ENCODE measurements at places on chromosomes 6 and 20.
A peak's percentile ranks its signal among the peaks of the same experiment; 100 is the strongest.

DNA sequence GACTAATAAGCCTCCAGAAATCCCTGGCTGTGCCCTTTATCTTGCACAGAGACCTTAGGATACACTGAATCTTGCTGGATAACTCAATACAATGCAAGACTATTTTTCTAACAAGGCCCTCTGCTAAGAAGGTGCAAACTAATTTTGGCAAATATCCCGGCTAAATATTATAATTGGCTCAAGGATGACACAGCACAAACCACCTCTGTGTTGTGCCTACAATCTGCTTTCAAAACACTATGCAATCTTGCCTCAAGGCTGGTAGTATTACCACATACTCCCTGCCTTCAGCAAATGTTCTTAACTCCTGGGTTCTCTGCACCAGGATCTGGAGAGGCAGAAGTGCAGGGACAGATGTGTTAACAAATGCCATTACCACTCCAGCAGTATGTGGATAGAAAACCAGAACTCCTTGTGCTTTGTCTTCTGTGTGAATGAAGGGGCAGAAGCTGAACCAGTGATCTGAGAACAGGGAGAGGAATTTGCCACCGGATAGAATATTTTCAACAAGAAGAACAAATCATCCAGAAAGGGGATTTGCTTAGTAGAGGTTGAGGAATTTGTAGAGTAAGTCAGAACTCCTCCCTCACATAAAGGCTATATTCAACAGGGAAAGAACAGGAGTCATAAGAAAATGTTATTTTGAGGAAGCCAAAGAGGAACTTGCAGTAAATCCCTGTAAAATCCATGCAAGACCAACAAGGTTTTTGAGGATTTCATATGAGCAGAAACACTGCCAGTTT, 74.1 kb upstream of the SLC4A11 start:
- no peak for DNase-seq

DNA sequence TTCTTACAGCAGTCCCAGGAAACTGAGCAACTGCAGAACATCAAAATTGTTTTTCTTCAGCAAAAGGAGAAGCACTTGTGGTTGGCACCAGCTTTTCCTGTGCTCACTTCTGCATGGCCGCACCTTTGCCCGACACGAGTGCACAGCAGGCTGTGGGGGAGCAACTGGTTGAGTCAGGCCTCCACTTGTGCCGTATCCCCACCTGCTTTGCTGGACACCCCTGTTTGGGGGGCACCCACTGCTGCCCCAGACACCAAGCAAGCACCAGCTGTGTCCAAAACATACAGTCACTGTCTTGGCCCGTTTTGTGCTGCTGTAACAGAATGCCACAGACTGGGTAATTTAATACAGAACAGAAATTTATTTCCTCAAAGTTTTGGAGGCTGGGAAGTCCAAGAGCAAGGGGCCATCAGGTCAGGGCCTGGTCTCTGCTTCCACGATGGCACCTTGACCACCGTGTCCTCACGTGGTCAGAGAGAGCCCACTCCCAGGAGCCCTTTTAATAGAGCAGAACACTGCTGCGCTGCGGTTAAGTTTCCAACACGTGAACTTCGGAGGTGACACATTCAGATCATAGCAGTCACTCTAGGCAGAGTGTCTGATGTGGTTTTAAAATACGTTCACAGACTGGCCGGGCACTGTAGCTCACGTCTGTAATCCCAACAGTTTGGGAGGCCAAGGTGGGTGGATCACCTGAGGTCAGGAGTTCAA, 8.7 kb upstream of the GMEB2 start:
- DNase-seq = peak; percentile 72

- DNase-seq = no peak
Measured at GRCh38 chr6:143034689-143035334, 25.9 kb upstream of the AIG1 start.

- no peak for DNase-seq
Measured at GRCh38 chr6:23280437-23280836, 711.1 kb downstream of the HDGFL1 start.

- no peak for DNase-seq
Measured at GRCh38 chr6:100880149-100880852, 828 bp downstream of the ASCC3 start.

- no peak for DNase-seq
Measured at GRCh38 chr6:141824350-141824749, 308.4 kb upstream of the GJE1 start.

DNA sequence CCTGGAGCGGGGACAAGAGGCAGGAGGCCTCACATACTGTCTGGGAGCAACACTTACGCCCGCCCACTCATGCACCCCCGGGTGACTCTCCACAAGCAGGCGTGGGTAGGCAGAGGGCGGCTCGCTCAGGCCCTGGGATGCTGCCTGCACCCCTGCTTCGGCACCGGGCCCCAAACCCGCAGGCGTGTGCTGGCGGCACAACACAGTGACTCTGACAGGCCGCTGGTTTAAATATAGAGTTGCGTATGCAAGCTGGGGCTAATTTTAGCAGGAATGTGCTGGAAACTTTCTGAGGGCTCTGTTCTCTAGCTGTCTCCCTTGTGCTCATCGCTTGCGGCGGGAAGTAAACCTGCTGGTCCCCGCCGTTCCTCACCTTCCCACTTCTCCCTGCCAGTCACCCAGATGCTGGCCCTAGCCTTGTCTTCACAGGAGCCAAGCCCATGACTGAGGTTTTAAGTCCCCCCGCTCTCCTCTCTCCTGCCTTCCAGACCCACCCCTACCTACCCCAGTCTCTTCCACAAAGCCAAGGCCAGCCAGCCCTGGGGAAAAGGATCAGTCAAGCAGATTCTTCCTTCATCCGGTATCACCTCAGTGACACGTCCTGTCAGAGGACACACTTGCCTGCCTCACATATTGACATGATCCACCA, 94.5 kb upstream of the FOXP4 start:
- no peak for DNase-seq

DNA sequence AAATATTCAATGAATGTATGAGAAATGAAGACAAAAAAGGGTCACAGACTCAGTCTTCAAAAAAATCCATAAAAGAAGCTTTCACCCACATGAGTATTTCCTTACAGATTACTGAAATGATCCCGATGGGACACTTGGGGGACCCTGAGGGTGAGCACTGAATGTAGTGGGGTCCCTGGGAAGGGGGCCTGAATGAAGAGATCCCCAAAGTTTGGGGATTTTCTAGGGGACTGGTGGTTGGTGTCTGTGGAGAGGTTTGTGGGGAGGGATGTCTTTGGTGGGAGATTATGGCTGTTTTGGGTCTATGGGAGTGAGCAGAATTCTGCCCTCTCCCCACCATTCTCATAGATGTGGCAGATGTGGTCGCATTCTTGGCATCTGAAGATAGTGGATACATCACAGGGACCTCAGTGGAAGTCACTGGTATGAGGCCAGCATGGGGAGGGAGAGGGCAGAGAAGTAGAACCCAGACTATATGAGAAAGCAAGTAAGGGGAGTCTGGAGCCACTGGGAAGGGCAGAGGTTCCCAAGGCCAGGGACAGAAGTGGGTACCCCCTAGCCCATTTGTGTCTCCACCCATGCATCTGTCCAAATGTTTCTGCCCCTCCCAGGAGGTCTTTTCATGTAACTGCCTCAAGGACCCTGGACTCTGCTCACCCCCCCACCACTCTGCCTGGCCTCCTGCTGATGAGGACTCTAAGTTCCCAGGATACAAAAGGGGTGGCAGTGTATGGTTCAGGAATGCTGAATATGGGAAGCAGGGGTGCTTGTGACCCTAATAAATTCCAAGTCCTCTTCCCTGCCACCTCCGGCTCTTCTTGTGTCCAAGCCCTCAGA, 1.8 kb downstream of the HSD17B8 start:
- DNase-seq = peak; percentile 35

GRCh38 chr20:1664911-1665310, 7.3 kb upstream of the SIRPG start:
- DNase-seq = peak; percentile 78

DNA sequence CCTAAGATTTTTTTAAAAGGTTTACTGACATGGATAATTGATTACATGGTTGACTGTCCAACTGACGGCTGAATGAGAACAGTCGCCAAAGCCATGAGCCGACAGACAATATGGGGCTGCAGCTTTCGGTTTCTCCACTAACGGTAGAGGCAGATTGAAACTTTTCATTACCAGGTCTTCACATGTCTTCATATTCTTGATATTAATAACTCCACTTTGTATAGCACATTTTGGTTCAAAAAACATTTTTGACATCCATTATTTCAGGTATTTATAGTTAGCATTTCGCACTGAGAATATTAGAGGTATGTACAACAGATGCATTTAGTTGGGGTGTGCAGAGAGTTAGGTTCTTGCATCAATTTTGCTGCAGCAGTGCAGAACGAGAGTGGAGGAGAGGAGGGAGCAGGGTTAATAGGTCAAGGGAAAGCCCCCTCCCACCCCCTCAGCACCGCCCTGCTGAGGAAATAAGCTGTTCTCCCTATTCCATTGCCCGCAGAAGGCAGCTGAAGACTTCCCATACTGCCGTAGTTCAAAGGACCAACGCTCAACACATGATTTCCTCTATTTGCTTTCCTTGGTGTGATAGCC, 73.6 kb upstream of the ADTRP start:
- no peak for DNase-seq

DNA sequence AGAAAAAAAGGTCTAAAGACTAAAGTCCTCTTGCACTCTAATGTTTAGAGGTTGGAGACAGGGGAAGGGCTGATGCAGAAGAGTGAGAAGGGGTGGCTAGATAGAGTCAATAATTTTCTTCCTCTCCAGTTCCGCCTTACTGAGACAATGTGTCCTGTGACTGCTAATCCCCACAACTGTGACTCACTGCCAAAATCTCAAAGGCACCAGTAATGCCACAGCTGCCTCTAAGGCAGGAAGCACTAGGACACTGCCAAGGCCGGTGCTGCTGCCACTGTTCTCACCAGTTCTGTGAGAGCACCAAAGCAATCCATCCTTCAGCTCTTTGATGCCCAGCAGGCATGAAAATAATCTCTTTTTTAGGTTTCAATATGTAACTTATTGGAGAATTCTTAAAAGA, 701.9 kb upstream of the MAP3K7 start:
- DNase-seq = no peak

- no peak for DNase-seq
Measured at GRCh38 chr20:58510921-58511320, 4.3 kb downstream of the APCDD1L start.

DNA sequence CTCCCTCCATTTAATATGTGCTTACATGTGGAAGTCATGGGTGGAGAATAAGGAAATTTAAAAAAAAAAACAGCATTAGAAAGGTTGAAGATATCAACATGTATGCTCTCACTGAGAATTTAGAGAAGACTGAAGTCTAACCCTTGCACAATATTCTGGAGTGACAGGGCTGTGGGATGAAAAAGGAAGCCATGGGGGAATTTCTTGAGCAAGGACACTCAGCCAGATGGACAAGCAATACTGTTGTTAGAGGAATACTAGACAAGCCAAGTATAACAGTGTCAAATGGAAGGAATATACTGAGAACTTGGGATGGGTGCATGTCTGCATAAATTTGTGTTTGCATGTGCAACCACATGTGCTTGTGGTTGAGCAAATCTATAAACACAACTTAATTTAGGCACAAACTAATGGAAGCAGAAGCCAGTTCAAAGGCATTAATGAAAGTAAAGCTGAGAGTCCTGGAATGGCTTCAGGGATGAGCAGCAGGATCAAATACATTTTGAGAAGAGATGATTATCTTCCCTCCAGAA, 119.7 kb downstream of the ADGRB3 start:
- no peak for DNase-seq

GRCh38 chr6:32327103-32327502, 44.6 kb downstream of the TSBP1 start:
- DNase-seq = no peak

DNA sequence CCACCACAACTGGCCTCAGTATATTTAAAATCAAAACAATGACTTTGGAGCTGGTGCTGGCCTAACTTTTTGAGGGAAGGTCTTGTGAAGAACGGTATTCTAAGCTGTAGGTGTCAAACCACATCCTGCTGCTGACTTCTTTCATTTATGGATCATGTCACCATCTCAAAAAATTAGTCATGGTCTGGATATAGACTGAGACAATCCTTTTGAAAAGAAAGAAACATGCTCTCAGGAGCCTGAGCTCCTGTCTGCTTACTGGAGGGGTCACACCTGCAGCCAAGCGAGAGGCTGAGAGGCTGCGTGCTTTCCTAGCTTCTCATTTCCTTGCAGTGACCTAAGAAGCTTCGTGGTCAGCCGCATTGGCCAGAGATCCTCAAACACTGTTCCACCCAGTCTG, 55.2 kb downstream of the TIAM2 start:
- peak; percentile 42 for DNase-seq

- DNase-seq = no peak
Measured at GRCh38 chr6:136576821-136577220, 26.6 kb upstream of the MAP7 start.

- DNase-seq = peak; percentile 35
Measured at GRCh38 chr20:43985121-43985520, 70.5 kb downstream of the TOX2 start.

- DNase-seq = no peak
Measured at GRCh38 chr6:21739838-21740237, 146.3 kb downstream of the SOX4 start.

GRCh38 chr6:135627092-135627715, 129.7 kb upstream of the AHI1 start:
- no peak for DNase-seq

DNA sequence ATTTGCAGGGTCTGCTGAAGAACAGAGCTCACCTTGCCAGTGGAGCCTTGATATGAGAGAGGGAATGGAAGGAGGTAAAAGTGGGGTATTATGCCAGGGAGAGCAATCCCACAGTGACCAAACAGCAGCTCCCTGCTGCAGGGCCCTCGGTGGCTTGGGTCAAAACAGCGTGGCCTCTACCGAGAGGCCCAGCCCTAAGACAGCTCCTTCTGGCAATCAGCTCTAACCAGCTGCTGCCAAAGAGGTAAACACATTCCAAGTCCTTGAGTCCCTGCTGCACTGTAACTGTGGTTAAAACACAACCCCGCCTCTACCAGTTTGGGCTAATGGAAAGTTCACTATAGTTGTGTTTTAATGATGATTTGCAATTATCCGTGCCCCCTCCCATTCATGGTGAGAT, 1.4 kb upstream of the DAAM2 start:
- no peak for DNase-seq

DNA sequence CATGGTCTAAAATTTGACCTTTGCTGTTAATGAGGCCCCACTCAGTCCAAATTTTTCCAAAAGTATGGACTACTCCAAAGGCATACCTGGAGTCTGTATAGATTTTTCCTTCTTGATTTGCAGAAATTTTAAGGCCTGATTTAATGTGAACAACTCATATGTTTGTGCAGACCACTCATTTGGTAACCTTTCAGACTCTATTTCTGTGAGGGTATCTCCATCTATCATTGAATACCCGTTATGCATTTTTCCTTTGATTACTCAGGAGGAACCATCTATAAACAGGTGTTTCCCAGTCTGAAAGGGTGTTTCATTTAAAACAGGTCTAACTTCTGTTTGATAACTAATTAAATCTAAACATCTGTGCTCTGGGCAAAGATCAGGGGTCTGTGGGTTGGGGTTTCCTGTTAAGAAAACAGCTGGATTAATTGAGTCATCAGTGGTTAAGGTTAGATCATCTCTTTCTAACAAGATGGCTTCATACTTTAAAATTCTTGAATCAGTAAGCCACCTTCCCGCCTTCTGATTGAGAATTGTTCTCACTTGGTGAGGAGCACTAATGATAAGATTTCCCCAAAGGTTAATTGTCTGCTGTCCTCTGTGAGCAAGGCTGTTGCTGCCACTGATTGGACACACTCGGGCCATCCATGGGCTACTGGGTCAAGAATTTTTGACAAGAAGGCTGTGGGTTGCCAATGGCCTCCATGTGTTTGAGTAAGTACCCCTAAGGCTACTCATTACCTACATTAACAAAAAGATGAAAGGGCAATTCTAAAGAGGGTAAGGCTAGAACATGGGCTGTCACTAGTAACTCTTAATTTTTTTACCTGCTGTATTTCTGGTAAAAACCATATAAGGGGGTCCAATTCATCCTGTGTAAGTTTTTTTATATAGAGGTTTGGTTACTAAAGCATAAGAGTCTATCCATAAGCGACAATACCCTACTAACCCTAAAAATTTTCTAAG, 24.1 kb downstream of the HLA-B start:
- DNase-seq = no peak
